ENCODE measurements at places on chromosomes 7 and 10.

DNA sequence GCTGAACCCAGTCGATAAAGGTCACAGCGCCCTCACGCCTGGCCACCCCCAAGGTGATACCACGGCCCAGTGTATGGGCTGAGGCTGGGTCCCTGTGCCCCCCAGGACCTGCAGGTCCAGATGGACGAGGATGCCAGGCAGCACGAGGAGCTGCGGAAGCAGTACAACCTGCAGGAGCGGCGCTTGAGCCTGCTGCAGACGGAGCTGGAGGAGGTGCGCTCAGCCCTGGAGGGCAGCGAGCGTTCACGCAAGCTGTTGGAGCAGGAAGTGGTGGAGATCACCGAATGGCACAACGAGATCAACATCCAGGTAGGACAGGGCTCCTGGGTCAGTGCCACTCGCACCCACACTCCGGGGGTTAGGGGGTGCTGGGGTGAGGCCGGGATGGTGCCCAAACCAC, 24.2 kb upstream of the ARPC1A start:
- no peak for DNase-seq

DNA sequence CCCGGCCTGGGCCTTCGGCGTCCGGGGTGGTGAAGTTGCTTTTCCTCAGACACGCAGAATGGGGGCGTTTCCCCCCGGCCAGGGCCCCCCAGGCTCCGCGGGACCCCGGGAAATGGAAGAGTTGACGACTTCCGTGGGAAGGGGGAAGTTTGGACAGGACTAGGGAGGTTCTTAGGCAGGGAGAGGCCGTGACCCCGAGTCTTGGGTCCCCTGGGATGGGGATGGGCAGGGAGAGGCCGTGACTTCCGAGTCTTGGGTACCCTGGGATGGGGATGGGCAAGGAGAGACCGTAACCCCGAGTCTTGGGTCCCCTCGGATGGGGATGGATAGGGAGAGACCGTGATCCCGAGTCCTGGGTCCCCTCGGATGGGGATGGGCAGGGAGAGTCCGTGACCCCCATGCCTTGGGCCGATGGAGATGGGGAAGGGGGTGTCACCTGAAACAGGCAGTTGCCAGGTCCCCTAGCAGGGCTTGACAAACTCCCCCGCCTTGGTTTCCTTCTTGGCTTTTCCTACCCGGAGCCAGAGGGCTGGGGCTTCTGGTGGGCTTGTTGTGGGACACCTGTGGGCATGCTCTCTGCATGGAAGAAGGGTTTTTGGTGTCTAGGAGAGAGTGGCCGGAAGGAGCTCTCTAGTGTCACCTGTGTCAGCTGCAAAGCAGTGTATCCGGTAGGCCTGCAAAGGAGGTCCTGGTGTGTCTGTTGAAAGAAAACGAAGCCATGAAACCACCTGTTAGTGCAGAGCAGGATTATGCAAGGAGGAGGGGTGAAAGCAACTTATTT, 1.1 kb downstream of the TRRAP start:
- DNase-seq, result peak; percentile 60

DNA sequence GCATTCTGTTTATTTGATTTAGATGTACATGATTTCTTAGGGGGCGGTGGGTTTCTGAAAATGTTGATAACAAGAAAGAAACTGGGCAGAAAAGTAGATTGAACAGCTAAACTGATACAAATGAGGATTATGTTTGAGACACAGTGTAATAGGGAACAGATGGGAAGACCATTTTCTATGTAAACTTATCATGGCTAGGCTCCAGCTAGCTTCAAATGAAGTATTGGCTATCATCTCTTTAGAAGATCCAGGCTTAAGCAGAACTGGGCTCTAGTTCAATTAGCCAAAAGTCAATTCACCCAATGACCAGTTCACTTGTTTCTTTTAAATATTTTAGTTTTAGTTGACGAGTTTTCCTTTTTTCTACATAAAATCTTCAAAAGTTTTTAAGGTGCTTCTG, 639.5 kb downstream of the ANKRD7 start:
- DNase-seq, result no peak

DNA sequence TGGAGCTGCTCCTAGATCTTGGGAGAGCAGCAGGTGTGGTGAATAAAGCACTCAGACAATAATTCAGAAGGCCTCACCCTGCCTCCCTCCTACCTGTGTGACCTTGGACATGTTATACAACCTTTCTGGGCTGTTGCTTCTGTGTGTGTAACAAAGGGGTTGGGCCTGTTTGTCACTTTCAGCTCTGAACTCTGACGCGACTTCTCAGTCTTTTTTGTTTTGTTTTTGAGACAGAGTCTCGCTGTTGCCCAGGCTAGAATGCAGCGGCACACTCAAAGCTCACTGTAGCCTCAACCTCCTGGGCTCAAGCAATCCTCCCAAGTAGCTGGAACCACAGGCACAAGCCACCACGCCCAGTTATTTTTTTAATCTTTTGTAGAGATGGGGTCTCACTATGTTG, 89.3 kb downstream of the DNMBP start:
- DNase-seq, result no peak

GRCh38 chr7:74655768-74656440, 1.6 kb upstream of the GTF2I start:
- DNase-seq, result no peak

GRCh38 chr7:92824450-92824849, 11.9 kb downstream of the CDK6 start:
- DNase-seq, result no peak

- DNase-seq, result no peak
These were observed 6.2 kb downstream of the MDFIC start for GRCh38 chr7:114928060-114928459.

- peak; percentile 62 for DNase-seq
These were observed 108.3 kb downstream of the UPF2 start for GRCh38 chr10:11934262-11934661.

DNA sequence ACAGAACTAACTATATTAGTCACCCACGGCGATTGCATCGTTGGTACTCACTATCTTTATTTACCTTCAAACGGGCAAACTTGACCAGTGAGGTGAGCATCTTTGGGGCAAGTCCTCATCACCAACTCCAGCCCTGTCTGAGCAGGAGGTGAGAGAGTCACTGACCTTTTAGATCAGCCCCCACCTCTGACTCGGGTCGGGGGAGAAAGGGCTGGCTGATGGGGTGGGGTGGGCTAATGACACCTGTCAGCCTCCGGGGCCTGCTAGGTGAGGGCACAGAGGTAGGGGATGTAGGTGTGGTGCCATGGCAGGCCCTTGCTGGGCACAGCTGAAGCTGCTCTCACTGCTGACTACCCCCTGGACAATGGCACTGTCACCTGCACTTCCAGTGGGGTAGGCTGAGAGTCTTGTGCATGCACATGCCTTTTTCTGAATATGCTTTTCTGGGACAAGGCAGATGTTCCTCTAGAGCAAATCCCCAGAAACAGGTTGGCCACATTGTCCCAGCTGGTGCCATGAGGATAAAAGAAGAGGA, 359.5 kb upstream of the MKI67 start:
- DNase-seq, result no peak

- no peak for DNase-seq
These were observed 192.5 kb upstream of the PCLO start for GRCh38 chr7:83355143-83355542.

DNA sequence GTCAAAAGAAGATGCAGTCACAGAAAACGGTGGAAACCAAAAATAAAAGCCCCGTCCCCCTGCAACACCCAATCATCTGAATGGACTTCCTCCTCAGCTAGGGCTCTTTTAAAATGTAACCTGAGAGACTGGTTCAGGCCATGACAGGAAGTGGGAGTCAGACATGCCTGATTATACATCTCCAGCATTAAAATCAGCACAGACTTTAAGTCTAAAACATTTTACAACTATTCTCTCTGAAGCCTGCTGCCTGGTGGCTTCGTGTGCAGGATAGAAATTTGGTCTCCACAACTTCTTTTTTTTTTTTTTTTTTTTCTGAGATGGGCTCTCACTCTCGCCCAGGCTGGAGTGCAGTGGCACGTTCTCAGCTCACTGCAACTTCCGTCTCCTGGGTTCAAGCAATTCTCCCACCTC, 30.3 kb downstream of the HACD1 start:
- no peak for DNase-seq

DNA sequence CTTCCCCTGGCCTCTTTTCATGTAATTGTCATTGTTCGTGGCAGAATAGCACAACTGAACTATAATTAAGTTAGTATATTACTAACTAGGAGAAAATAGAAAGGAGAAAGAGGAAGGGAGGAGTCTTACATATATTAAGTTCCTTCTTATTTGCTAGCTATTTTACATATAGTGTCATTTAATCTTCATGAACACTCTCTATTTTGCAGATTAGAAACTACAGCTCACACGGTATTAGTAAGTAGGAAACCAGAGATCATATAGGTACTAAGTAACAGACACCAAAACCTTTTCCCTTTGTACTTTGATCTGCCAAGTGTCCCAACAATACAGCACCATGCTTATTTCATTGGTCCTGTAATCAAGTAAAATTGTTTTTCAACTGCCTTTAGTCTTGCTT, 202.4 kb upstream of the HPS1 start:
- DNase-seq, result no peak

- no peak for DNase-seq
These were observed 315.7 kb downstream of the TNS3 start for GRCh38 chr7:47266131-47266706.

DNA sequence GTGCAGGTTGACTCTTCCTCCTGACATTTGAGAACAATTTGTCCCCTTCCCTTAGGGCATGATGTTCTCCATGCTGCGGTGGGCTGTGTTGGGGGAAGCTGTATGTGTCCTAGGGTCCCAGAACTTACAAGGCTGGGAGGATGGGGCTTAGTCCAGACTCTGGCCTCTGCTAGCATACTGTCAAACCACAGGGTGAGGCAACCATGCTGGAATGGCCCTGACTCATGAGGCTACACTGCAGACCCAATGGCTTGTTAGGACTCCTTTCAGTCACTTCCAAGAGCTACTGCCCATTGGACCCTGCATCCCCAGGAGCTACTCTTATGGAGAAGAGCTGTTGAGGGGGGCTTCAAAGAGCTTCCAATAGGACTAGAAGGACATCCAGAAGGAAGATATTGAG, 20.1 kb upstream of the FAM170B start:
- DNase-seq, result no peak

DNA sequence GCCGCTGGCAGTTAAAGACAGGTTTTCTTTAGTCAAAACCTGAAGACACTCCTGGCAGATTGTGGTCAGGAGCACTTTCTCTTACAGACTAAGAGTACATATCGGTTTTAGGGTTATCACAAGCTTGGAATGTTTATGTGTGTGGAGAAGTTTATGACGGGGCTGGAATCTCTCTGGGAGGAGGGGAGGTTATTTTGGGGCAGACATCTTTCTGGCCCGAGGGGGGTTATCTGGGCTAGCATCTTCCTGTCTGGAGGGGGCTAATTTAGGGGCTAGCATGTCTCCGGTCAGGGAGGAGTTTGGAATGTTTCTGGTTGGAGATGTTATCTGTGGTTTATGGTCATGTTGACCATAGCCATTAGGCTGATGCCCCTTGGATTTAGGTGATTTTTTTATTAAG, 141.2 kb upstream of the KIF5B start:
- DNase-seq, result no peak

GRCh38 chr7:131157530-131158243, 170.0 kb upstream of the MKLN1 start:
- no peak for DNase-seq

DNA sequence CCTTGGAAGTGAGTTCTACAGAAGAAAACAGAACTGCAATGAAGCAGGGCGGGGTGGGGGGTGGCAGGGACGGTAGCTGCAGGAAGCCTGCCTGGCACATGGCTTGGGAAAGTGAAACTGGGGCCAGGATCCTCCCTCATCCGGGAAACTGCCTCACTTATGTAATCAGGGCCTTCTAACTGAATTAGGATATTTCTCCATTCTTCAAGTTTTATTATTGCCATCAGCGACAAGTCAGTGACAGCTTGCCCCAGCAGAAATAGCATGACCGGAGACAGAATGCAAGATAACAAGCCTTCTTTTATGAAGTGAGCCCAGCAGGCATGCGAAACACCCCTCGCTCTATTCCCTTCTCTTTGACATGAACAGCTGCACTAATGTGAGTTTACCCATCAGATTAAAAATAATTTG, 77.5 kb upstream of the CACUL1 start:
- DNase-seq, result peak; percentile 58

- no peak for DNase-seq
These were observed 53.5 kb downstream of the ABLIM1 start for GRCh38 chr10:114604357-114605130.

- DNase-seq, result peak; percentile 58
These were observed 253.4 kb downstream of the WDR11 start for GRCh38 chr10:121104476-121105111.

DNA sequence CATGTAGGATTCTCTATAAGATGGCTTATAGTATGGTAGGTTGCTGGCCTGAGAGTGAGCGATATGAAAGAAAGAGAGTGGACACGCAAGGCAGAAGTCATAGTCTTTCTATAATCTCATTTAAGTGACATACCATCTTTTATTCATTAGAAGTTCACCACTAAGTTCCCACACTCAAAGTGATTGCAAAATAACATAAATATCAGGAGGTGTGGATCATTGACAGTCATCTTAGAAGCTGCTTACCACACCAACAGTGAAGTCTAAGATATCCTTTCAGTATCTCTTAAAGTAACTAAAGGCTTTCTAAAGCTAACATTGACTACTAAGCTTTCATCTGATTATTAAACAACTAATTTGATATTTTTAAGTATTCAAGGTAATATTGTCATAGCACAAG, 36.9 kb upstream of the GNAI1 start:
- no peak for DNase-seq

GRCh38 chr10:26805567-26806245, 55.1 kb downstream of the ABI1 start:
- no peak for DNase-seq

- no peak for DNase-seq
These were observed 22.2 kb upstream of the LYZL1 start for GRCh38 chr10:29266641-29267040.

- DNase-seq, result no peak
These were observed 223.6 kb downstream of the IPMK start for GRCh38 chr10:58044072-58044471.

- peak; percentile 33 for DNase-seq
These were observed 33.3 kb upstream of the XPNPEP1 start for GRCh38 chr10:109956454-109957091.

- DNase-seq, result no peak
These were observed 41.2 kb downstream of the NCAPG2 start for GRCh38 chr7:158663428-158663741.

- peak; percentile 70 for DNase-seq
These were observed 655 bp downstream of the LMTK2 start for GRCh38 chr7:98107313-98107721.

GRCh38 chr10:110530131-110530831, 32.6 kb downstream of the DUSP5 start:
- DNase-seq, result no peak

DNA sequence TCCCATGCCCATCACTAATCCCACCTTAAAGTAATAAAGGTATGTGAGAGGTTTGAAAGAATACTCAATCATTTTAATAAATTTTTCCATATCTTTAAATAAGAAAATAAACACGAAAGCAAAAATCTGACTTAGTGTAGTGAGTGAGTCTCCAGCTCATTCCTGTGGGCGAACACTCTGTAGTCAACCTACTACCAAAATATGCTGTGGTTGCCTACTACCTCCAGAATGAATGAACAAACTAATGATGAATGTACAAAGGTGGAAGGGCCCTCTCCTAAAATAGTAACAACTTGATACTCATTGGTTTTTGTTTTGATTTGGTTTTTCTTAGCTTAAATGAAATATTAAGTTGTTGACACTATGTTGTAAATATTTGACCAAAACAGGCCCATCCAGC, 195.5 kb upstream of the HPS1 start:
- DNase-seq, result no peak

GRCh38 chr10:80465451-80465835, 11.3 kb downstream of the TSPAN14 start:
- DNase-seq, result no peak

All from mucosa of descending colon (tissue), 3 donors.